HFF-Myc (cell line): ENCODE measurements at places on chromosomes 6 and 20.

DNA sequence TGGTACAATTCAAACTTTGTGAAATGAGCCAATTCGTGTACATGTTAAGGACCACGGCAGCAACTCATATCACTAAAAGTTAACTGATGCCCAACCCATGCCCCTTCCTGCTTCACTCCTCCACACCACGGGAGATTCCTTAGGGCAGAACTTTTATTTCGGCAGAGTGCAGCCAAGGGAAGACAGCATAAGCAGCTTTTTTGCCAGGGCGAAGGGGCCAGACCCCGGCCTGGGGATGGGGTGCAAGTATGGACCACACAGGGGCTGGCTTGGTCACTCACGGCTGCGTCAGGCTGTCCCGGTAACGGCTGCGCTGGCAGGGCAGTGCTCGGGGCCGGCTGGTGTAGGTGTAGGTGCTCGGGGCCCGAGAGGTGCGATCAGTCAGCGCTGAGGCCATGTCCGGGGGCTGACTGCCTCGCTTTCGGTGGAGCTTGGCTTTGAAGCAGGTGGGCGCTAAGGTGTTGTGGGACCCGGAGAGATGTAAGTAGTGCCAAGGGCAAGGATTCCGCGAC lies 792 bp downstream of the RSPH3 start:
- DNase-seq: no peak

GRCh38 chr6:16854986-16855385 lies 93.7 kb upstream of the ATXN1 start:
- DNase-seq: no peak

GRCh38 chr6:108798670-108799353 lies 49.4 kb upstream of the ARMC2 start:
- DNase-seq: no peak

- DNase-seq: no peak
These were observed 188.1 kb downstream of the UST start for GRCh38 chr6:148934961-148935360.

DNA sequence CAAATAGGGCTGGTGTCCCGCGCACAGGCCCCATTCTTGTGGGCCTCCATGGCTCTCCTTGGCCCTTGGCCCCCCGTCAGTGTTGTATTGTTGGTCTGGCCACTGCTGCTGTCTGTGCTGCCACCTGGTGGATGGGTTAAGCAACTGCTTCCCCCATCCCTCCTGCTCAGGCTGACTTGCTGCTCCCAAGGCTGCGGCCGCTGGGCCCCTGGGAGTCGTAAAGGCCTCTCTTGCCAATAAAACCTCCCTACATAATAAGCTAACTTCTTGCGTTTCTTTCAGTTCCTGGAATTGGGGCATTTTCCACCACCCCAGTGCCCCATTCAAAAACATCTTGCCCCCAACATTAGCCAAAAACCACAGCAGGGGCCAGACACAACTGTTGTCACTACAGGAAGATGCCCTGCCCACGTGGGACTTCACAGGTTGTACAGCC lies 27.1 kb downstream of the CD83 start:
- no peak for DNase-seq

DNA sequence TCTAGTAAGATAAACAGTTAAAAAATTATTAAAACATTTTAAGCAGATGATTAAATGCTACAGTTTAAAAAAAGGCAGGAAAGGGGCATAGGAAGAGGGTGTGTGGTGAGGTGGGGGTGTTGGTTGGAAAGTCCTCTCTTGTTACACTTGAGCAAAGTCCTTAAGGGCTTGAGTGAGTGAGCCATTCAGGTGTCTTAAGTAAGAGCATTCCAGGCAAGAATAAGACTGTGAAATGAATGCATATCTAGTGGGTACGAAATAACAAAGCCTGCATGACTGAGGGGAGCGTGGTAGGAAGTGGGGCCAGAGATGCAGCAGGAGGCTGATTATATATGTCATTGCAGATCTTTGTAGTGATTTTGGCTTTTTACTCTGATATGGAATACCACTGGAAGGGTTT lies 5.1 kb downstream of the CDKAL1 start:
- DNase-seq: no peak
